RPMI7951 (cell line): ENCODE measurements at places on chromosomes 1 and 21. TPM values are rescaled to one million over a fixed set of nuclear protein-coding genes. Genes with fewer than 3 reads are reported as not detected.

ST7L gene
- 27.4 and 31.5 TPM in 2 replicates for total RNA-seq

RXFP4 gene
- not detected in 2 replicates for total RNA-seq

- DNase-seq: no peak
These were observed 29.1 kb upstream of the IVNS1ABP start for GRCh38 chr1:185345913-185346720.

GRCh38 chr1:96980448-96980847 lies 258.9 kb downstream of the PTBP2 start:
- DNase-seq: no peak

GRCh38 chr1:25804964-25805862 lies 5.2 kb downstream of the SELENON start:
- no peak for DNase-seq

GRCh38 chr1:197448121-197448779 lies 180.2 kb downstream of the CRB1 start:
- DNase-seq: no peak

- no peak for DNase-seq
These were observed 40.4 kb upstream of the APOBEC4 start for GRCh38 chr1:183693521-183693920.

- no peak for DNase-seq
These were observed 14.0 kb upstream of the DISC1 start for GRCh38 chr1:231612393-231613089.

GRCh38 chr21:43971992-43972255 lies 40.2 kb upstream of the TRAPPC10 start:
- DNase-seq: no peak

GRCh38 chr21:17612023-17612564 lies 607 bp downstream of the BTG3 start:
- peak; percentile 36 for DNase-seq

ZMYM4 gene
- total RNA-seq: 23.3 and 28.4 TPM in 2 replicates

SPRR1B gene
- not detected in 2 replicates for total RNA-seq

DNA sequence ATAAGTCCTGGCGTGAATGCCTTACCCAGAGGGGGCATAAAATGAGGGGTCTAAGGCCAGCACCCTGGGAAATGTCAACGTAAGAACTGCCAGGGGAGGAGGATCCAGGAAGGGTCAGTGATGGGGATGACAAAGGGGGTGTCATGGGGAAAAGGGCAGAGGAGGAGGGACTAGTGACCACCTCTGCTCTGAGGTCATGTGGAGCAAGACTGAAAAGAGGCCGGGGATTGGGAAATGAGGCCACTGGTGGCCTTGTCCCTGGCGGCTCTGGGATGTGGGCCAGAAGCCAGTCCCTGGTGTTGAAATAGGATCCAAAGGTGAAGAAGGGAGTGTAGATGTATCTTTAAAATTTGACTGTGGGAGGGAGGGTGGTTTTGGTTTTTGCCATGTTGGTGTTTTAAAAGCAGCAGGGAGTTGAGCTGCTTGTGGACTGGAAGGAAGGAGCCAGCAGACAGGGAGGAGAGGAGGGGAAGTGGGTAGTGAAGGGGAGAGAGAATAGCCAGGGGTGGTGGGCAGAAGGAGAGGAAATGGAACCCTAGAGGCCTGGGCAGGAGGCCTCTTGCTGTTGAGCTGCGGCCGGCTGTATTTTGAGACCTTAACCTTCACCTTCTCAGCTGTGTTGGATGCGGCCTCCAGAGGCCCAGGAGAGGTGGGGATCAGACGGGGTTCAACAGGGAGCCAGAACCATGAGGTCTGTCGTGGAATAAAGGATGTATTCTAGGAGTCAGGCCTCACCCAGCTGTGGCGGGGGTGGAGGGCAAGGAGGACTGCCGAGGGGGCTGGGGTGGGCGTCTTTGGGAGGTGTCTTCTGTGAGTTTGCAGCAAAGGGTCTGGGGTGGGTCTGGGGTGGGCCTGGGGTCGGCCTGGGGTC lies 92.5 kb downstream of the DHRS3 start:
- peak; percentile 48 for DNase-seq

OPTC gene
- not detected in 2 replicates for total RNA-seq

CD247 gene
- 0.20 TPM in 1 of 2 replicates, not detected in the other for total RNA-seq

TTLL7 gene
- total RNA-seq: 12.0 and 15.4 TPM in 2 replicates

FALEC gene
- total RNA-seq: not detected in 2 replicates

DNA sequence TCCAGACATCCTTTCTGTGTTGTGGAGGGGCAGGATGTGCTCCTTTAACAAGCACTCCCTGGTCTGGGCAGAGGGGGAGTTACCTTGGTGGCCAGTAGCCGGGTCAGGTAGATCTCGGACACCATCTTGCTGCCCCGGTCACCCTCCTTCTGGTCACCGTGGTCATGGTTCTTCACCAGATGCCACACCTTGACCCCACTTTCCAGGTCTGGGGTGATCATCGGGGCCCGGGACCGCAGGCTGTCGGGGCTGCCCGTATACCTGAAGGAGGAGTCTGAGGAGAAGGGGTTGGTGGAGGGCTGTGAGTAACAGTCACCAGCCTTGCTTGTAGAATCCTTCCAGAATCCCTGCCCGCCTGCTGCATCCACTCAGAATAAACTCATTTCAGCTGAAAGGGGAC lies 122.3 kb upstream of the CD34 start:
- no peak for DNase-seq

ANP32E gene
- total RNA-seq: 41.5 and 45.1 TPM in 2 replicates

- DNase-seq: peak; percentile 47
These were observed 278.3 kb downstream of the KCTD3 start for GRCh38 chr1:215845234-215845891.

UBE2U gene
- not detected in 2 replicates for total RNA-seq

CNR2 gene
- total RNA-seq: not detected in 2 replicates

DNA sequence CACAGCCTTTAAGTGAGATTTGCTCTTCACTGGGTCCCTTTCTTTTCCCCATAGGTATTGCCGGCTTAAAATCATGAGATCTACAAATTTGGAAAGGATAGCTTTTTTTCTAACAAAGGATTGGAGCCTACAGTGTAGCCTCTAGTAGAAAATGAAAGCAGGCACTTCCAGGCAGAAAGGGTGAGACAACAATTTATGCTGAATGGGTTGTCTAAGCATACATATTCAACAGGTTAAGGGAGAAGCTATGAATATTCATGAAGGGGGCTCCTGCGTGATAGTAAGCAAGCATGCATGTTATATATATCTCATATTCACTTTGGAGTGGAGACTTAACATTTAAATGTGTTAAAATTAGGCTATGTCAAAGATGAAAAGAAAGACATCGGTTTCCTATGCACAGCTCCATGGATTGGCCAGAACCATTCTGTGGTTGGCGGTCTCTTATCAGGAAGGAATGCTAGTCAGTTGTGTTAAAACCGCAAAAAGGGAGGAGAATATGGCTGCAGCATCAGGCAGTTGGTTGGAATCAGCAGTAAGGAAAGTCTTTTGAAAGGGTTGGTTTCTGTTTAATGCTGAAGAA lies 66.0 kb downstream of the VCAM1 start:
- peak; percentile 92 for DNase-seq

AADACL4 gene
- not detected in 2 replicates for total RNA-seq

TMEM61 gene
- not detected in 2 replicates for total RNA-seq

SMCP gene
- total RNA-seq: not detected in 2 replicates

DNA sequence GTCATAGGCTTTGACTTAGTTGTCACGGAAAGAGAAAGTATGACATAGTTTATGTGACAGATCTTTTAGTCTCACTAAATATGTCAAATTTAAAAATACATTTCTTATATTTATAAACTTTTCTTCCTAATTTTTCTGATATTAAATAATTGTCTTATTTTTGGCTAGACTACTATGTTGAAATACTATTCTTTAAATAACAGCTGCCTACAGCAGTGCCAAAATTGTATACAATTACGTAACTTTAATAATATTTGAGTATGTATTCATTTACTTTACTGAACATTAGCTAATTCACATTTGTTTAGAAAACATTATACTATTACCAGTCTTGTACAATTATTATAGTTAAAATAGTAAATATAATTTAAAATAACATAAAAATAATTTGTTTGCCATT lies 137.4 kb downstream of the ADGRL4 start:
- no peak for DNase-seq

DNA sequence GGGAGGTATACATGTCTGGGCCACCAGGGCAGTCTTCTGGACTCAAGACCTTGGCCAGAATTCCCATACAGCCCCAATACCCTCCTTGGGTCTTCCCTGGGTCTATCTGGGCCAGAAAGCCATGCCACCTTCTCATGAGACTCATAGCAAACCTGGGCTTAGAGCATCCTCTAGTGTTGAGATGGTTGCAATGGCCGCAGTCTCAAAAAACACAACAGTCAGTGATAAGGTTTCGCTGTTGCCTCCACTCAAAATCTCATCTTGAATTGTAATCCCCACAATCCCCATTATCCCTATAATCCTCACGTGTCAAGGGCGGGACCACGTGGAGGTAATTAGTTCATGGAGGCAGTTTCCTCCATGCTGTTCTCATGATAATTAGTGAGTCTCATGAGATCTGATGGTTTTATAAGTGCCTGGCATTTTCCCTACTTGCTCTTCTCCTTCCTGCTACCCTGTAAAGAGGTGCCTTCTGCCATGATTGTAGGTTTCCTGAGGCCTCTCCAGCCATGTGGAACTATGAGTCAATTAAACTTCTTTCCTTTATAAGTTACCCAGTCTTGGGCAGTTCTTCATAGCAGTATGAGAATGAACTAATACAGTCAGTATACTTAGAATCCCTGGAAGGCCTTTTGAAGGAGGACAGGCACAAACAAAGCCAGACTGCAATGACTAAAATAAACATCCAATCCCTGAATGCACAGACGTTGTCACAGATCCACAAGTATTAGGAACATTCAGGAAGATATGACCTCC lies 77.0 kb downstream of the CTH start:
- peak; percentile 37 for DNase-seq

DNA sequence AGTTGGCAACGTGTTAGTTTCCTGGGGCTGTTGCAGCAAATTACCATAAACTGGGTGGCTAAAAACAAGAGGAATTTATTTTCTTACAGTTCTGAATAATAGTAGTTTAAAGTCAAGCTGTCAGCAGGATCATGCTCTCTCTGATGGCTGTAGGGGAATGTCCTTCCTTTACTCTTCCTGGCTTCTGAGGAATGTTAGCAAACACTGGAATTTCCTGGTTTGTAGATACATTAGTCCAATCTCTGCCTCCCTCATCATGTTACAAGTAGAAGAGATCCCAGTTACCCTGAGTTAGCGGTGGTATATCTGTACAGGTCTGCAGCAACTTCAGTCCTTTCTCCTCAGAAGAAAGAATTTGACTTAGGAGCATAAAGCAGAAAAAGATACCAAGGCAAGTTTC lies 2249.1 kb downstream of the NCAM2 start:
- no peak for DNase-seq

DNA sequence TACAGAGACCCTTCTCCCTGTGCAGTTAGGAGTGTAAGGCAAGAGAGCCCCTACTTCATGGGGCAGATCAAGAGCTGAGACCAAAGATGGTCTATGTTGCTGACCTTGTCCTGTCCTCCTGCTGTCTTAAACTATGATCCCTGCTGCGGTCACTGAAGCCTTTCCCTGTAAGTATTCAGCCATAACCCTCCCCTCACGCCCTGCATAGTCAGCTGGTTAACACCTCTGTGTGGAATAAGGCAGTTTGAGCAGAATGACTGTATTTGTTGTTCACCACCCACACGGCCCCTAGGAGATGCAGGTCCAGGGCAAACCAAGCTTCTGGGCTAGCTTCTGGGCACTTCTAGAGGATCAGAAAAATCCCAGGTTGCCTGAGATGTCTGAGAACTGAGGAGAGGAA lies 356 bp downstream of the TSPAN1 start:
- no peak for DNase-seq

DNA sequence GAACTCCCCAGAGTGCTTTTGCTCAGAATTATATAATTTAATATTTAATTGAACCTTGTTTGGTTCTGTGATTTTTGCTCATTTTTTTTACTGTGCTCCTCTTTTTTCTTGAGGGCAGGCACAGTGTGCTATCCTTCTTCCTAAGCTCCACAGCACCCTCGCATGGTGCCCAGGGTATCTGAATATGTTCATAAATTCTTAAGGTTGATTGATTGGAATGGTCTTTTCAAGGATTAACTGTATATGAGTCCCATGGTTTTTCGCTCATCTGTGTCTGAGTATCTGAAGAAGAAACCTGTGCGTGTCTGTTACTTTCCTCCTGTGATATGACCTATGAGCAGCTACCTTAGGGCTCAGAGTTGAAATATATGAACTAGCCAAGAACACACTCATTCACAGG lies 393.7 kb downstream of the HLX start:
- DNase-seq: no peak

LAMC2 gene
- total RNA-seq: 1.7 and 2.2 TPM in 2 replicates

ATP1A4 gene
- not detected in 2 replicates for total RNA-seq

- DNase-seq: peak; percentile 86
These were observed 4.9 kb downstream of the AHDC1 start for GRCh38 chr1:27598902-27599528.

DNA sequence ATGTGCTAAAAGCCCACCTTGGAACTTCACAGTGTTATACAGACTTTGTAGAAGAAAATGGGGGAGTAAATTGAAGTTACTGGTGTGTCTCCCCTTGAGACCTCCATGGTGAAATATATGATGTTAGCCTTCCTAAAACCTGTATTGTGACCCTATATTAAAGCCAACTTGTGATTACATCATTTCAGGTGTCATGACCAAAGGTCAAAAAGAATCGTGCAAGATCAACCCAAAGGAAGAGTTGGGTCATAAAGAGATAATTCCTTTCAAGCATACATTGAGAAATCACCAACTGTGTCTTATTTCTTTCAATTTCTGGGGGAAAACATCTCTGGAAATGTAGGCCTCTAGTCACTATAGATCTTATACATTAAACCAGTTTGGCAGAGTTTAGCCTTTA lies 34.6 kb downstream of the GNAT2 start:
- DNase-seq: no peak

- DNase-seq: no peak
These were observed 20.7 kb downstream of the PEX14 start for GRCh38 chr1:10495475-10495817.

DNA sequence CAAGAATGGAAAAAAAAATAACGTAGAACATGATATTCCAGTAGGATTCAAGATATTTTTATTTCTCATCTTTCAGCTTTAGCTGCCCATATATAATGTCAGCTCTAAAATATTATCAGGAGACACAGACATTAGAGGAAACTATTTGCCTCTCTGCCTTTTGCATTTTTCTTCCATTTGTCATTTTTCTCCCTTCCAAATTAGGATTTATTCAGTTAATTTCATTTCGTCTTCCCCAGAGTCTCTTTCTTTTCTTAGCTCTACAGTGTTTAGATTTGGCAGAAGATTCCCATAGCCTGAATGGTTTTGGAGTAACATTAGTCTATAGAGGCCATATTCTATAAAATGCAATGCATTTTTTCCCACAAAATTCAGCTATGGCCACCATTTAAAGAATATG lies 5.1 kb upstream of the ENAH start:
- no peak for DNase-seq

DNM3 gene
- total RNA-seq: 1.7 and 4.1 TPM in 2 replicates

GRCh38 chr1:23613191-23614031 lies 54.1 kb upstream of the ID3 start:
- no peak for DNase-seq

CRP gene
- total RNA-seq: not detected in 2 replicates

TDRD5 gene
- not detected in 2 replicates for total RNA-seq

PPIAL4G gene
- total RNA-seq: not detected in 2 replicates
